ENCODE measurements at places on chromosomes 11 and 22.

GRCh38 chr22:19336133-19337075 lies 44.9 kb upstream of the CLTCL1 start:
- no peak for DNase-seq

GRCh38 chr11:64297699-64298358 lies 2.3 kb upstream of the CATSPERZ start:
- DNase-seq: peak; percentile 1

- no peak for DNase-seq
Observed at GRCh38 chr22:18119409-18120110, 9.0 kb downstream of the TUBA8 start.

- DNase-seq: peak; percentile 58
Observed at GRCh38 chr11:68142028-68142412, 20.8 kb upstream of the CHKA start.

DNA sequence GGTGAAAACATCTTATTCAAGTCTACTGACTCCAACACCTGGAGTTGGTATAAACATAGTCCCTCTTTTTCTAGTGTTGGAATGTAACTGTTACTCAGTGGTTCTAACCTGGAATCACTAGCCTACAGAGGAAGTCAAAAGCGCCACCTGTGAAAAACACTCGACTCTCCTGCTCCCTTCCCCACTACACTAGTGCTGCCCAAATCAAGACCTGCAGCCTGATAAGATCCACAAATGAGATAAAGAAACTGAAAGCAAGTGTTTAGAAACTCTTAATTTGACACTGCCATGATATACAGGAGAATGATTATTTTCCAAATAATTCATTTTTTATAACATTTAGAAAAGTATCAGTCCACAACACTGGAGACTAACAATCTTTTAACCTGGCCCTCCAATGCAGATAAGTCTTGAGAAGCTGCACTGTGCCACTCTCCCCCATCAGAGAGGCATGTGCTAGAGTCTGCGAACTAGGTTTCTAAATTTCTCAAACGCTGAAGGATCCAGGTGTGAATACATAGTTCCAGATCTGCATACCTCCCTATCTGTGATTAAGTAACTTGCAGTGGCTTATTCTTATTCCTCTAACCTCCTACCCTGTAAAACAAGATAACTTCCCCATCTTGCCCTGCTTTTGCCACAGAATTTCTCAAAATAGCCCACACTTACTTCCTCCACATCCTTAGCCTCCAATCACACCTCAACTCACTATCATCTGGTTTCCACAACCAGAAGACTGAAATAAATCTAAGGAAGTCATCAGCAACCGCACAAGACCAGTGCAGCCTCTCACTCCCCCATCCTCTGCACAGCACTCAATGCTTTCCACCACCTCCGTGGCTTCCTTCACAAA lies 88.1 kb downstream of the RRAS2 start:
- peak; percentile 36 for DNase-seq

DNA sequence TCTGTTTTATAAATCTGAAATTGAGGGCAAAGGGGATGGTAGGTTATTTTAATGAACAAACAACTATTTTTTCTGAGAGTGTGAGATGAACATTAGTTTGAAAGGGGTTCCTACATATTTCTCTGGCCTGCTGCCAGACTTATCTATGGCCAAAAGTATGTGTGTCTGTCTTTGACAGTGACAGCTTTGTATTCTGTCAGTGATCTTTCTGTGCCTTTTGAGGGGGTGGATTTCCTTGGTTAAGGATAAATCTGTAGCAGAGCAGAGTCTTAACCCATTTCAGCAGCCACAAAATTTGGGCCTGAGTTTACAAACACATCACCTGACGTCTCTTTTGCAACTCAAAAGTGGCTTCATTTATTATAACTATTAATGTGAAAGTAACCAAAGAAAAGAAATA lies 30.9 kb downstream of the ZFTA start:
- no peak for DNase-seq

GRCh38 chr22:26610996-26611395 lies 6.8 kb downstream of the CRYBB1 start:
- DNase-seq: peak; percentile 39

GRCh38 chr11:9313648-9314290 lies 624 bp downstream of the TMEM41B start:
- peak; percentile 27 for DNase-seq

DNA sequence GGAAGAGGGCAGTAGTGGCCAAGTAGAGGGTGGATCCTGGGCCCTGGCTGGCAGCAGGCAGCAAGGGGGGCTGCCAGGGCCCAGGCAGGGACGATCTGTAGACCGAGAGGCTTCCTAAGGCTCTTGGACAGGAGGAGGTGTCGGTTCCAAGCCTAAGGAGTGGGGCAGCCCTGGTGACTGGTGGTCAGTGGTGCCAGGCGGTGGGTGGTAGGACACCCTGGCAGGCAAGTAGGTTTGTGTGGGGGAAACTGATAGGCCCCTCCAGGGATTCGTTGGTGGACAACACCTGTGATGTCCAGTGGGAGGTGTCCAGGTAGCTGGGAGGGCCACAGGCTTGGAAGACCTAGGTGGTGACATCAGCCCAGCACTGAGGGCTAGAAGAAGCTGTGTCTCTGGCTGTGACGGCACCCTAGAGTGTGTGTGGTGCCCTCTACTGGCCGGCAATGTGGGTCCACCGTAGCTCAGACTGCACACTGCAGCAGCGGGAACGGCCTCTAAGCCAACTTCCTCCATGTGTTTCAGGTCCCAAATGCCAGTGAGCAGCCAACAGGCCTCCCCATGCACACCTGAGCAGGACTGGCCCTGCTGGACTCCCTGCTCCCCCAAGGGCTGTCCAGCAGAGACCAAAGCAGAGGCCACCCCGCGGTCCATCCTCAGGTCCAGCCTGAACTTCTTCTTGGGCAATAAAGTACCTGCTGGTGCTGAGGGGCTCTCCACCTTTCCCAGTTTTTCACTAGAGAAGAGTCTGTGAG lies 9.4 kb upstream of the SAMM50 start:
- DNase-seq: peak; percentile 38

DNA sequence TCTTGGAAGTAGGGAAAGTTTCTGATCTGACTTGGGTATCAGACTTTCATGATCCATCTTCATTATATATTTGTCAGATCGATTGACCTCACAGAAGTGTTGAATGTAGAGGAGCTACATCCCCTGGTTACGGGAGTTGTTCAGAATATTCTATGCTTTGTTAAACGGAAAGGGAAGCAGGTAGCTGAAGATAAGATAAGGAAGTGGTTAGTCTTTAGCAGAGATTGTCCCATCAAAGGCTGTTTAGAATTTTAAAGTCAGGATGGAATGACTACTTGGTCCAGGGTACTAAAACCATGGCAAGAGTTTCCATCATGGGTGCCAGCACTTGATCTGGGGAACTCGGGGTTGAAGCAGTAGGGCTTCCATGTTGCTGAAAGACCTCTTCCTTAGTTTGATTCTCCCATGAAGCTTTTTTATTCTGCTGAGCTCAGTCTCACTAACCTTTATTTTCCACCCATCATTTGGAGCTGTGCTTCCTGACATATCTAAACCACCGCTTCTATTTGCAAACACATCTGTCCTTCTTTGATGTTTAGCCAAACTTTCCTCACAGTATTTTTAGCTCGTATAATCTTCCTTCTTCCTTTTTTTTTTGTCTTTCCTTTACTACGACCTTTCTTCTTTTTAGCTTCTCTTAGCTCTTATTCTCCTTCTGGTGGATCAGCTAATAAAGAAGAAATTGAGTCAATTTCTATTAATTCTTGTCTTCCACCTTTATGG lies 4.0 kb upstream of the C22orf31 start:
- DNase-seq: no peak

DNA sequence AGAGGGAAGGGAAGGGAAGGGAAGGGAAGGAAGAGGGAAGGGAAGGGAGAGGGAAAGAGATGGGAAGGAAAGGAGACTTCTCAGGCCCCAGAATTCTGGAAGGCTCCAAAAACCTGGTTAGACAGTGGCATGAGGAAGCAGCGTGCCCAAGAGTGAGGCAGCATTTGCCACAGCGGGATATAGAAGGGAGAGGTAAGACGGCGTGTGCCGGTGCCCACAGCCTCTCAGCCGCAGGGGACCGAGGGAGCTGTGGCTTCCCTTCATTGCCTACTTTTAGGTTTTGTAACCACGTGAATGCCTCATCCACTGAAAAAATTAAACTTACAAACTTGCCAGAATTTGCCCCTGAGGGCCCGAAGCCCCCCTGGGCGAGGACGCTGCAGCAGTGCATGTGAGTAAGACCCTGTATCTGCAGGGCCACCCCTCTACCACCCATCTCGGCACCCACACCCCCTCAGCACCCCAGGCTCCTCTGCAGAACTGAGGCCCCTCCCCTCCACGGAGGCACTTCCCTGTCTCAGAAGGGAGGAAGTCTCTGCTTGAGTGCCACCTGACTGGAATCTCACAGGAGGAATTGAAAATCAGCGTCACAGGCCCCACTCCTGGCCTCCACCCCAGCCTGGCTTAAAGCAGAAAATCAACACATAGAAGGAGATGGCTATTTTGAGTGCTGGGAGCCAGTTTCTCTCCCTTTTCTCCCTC lies 58.1 kb downstream of the LINC01488 start:
- no peak for DNase-seq

DNA sequence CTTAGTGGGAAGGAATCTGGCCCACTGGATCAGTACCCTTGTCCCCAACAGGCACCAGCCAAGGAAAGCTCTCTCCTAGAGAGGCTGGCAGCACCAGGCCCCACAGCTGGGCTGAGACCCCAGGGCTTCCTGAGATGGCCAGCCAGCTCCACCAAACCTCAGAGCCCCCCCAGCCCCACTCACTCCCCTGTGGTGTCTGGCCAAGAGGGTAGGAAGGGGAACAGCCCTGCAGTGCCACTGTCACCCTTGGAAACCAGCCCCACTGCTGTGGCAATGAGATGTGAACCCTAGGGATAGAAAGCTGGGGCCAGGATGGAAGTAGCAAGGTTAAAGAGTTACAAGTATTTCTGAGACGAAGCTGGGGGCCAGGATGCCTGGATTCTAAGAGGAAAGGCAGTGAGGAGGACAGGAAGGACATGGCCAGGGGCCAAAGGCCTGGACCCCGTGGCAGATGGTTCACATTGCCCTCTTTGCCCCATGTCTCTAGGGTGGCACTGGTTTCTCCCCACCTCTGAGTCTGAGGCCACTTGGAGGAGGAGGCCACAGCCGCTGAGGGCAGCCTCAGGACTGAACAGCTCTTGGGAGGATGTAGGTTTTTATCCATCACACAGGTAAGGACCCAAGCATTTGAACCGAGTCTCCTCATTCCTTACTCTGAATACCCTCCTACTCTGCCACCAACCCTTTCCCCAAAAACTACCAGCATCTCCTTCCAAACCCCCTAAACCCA lies 28.8 kb downstream of the NRXN2 start:
- DNase-seq: no peak

- no peak for DNase-seq
Observed at GRCh38 chr11:121582296-121582695, 129.5 kb upstream of the SORL1-AS1 start.

DNA sequence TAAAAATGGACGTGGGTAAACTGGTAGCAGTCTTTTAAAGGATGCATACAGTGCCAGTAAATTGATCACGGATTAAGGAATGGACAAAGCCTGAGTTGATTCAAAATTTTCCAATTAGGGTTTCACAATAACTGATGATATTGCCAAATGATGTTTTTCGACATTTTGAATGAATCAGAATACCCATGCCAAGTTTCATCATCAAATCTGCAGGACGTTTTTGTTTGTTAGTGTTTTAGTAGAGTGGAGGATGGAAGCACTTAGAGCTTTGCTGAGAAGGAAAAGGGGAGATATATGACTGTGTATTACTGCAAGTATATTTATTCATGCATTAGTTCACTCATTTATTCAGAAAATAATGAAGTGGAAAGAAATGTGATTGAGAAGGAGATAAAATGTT lies 78.3 kb downstream of the SLC17A6 start:
- DNase-seq: no peak

- no peak for DNase-seq
Observed at GRCh38 chr22:35397095-35397904, 2.6 kb upstream of the MCM5 start.

DNA sequence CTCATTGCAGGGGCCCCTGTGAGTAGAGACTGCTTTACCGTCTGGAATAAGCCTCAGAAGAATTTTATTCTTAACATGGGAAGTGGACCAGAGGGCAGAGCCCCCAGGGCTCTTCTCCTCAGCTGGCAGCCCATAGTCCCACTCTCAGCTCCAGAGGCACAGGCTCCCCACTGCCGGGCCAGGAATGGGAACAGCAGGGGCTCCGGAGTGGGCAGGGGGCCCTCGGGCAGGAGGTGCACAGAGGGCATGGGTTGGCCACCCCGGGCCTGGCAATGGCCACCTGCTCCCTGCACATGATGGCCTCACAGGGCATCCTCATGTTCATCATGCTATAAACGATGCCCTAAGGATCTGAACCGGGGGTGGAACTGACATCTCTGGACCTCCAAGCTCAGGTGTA lies 1469.7 kb downstream of the BRD1 start:
- DNase-seq: no peak

- no peak for DNase-seq
Observed at GRCh38 chr22:48423481-48423911, 1404.2 kb downstream of the BRD1 start.

DNA sequence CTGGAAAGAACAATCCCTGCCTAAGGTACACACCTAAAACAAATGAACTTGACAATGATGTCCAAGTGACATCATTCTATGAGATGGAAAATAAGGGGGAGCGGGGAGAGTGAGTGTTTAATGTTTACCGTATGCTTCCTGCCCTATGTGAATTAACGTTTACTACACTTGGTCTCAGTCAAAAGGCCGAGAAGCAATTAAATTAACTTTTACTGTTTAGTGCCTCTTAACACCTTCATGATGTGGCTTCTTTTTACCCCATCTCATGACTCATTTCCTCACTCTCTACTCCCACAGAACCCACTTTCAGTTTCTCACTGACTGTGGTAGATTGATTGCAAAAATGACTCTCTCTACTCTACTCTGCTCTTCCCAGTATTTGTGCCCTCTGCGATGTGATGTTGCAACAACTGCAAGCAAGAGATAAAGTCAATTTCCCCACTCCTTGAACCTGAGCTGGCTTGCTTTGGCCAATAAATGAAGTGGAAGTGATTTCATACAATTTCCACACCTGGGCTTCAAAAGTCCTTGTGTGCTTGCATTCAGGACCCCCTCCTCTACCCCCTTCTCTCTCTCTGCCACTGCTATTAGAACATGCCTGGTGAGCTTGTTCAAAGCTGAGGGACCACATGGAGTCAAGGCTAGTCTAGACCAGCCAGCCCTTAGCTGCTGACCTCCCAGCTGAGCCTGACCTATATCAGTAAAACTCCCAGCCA lies 11.6 kb upstream of the ALKBH3 start:
- peak; percentile 76 for DNase-seq

All from MM.1S (cell line).